NCI-H748 treated with DMSO at 0.1 percent for 48 hours (cell line): ENCODE measurements at places on chromosomes 5 and 9.

DNA sequence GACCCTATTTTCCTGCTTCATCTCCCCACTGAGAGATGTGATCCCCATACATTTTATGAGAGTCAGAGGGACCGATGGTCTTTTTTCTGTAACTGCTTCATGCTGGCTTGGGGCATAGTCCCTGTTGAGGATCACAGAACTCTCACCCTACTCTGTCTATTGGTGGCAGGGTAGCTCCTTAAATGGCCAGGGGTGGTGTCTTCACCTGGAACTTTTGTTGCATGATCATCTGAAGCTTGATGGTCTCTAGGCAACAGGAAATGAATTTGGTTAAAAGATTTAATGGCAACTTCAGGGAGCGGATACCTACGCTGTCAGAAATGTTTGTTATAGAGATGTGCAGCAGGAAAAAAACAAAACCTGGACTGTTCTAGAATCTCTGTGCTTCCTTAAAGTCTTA is 87.0 kb upstream of the GLIS3 start:
- no peak for DNase-seq

DNA sequence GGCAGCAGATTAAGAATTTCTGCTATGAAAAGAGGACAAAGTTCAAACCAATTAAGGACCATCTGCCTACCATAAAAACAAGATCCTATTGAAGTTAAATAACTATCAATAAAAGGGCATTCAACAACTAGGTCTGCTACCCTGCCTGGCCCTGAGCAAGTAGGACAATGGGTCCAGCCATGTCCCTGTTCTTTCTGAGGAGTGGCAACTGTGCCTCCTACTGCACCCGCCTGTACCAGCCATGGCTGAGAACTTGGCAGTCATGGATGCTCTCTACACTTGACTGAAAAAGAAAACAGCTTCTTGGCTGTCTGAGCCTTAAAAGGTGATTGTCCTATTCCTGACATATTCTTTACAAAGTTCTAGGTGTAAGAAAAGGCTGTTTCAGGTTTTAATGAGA is 652.4 kb downstream of the PDE4D start:
- DNase-seq = no peak

DNA sequence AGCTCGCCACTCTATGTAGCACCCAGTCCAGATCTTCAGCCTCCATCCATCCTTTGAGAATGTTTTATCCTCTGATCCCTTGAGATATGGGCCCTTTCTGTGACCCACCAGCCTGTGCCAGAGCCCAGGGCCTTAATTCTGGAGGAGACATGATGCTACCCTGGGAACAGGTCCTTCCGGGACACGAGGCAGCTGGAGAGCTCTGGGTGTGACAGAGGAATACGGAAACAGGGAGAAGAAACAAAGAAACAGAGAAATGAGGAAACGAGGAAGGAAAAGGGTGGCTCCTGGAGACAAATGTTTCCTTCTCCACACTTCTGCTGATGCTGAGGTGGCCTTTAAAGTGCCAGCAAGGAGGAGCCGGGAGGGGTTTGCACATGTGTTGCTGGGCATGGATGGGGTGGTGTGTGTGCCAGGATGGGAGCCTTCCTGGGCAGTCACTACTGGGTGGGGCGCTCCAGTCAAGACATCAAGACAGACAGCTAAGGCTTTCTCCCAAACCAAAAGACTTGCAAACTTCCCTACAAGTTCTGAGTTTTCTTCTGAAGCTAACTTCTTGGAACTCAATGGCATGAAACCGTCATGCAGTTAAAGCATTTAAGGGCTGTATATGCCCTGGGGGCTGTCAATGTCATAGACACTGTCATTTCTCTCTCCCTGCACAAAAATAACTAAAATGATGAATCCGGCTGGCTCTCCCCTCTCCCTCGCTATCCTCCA is 22.8 kb upstream of the MARCHF6 start:
- no peak for DNase-seq

GRCh38 chr5:57650360-57651069 is 167.9 kb upstream of the ACTBL2 start:
- peak; percentile 57 for DNase-seq

DNA sequence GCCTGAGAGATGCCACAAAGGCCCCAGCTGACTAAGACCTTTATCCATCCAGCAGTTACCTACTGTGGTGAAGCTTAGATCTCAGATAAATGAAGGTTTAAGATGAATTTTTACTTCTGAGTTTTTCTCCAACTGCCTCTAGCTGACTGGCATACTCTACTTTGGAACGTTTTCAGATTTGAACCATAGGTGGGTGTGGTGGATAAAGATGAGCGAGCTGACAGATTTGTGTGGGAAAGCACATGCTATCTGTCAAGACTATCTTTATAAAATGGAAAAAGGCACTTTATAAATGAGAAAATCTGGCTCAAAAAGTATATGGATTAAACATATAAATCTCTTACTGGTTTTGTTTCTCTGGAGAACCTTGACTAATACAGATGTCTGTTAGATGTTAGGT is 160.8 kb downstream of the MCTP1 start:
- DNase-seq = no peak

DNA sequence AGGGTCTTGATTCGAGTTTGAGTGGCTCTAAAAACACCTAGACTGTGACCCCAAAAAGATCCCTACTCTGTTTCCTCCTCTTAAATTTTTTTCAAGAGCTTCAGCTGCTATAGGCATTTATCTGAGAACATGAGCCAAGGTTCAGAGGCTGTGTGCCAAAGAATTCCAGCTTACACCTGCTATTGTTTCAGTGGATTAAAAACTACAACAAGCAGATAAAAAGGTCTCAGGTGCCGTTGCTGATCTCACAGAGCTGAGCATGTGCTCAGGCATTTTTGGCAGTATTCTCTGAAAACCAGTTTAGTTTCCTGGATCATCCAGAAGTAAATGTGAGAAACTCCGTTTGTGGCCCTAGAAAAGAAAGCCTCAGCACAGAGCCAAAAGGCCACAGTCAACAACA is 349.2 kb downstream of the DEPDC1B start:
- no peak for DNase-seq

DNA sequence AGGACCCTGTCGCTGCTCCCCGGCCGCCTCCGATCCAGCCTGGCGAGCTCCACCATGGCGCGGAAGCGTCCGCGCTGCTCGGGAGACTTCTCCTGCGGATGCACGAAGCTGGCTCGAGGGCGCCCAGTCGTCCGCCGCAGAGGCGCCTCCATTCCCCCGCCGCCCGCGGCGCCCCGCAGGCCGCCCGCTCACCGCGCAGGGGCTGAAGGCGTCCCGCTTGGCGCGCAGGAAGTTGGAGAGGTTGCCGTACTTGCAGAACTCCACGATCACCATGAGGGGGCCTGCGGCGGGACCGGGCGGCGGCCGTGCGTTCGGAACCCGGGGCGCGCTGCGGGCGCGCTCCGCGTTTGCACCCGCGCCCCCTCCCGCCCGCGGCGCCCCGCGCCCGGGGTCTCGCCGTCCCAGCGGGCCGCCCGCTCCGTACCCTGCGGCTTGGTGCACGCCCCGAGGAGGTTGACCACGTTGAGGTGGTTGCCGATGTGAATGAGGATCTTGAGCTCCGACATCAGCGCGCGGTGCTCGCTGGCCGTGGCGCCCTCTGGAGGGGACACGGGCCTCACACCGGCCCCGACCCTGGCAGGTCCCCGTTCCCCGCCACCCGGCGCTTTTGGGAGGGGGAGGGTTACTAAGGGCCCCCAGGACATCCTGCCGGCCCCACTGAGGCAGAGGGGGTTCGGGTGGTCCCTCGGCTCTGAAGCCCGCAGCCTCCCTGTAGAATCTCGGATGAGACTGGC is 27.7 kb upstream of the SCGB3A1 start:
- no peak for DNase-seq

DNA sequence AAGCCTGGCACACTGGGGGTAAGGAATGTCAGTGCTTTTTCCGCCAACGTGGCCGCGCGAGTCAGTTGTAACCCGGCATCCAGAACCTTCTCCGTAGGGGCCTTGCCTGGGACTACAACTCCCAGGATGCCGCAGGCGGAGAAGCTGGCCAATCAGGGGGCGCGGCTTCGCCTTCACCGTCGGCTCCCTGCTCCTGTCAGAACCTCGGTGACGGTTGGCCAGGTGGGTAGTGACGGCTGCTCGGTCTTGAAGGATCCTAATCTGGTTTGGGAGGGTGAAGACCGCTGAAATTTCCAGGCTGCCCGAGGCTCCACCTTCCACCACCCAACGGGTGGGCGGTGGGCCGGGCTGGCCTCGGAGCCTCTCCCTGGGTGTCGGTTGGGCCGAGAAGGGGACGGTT is at the start of gene C5orf58:
C5orf58 (plus strand) TSS at position 200 of the 400 bp plus-strand sequence. CDS start 1,992 bp downstream, outside the sequence.
- DNase-seq = no peak

- no peak for DNase-seq
Measured at GRCh38 chr5:133116601-133117000, 64.8 kb downstream of the HSPA4 start.

- no peak for DNase-seq
Measured at GRCh38 chr5:135539430-135540005, 3.8 kb upstream of the NEUROG1 start.

GRCh38 chr5:78547731-78548615 is 100.6 kb downstream of the LHFPL2 start:
- DNase-seq = no peak

GRCh38 chr9:80062567-80062966 is 490.8 kb downstream of the TLE4 start:
- DNase-seq = no peak

- no peak for DNase-seq
Measured at GRCh38 chr5:665541-665955, 27.6 kb downstream of the TPPP start.

- no peak for DNase-seq
Measured at GRCh38 chr5:135223404-135223803, 175.6 kb downstream of the MACROH2A1 start.

- DNase-seq = no peak
Measured at GRCh38 chr9:109422641-109423040, 75.5 kb downstream of the PTPN3 start.

GRCh38 chr9:108430655-108431054 is 425.1 kb downstream of the ACTL7B start:
- DNase-seq = no peak

DNA sequence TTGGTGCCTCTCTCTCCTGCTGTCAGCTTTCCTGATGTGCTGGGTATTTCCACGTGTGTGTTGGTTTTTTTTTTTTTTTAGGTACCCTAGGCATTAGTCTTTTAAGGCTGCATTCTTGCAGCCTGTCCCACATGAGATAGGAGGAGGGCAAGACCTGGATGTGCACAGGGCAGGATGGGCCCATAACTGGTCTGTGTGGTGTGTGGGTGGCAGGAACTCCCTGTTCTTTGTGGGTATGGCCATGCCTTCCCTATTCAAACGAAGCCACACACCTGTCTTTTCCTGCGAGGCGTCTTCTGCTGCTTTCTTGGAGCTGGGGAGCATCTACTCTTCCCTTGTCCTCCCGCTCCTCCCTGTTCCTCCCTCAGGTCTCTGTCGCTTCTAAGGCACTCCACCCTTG is 6.8 kb downstream of the SYK start:
- DNase-seq = no peak

DNA sequence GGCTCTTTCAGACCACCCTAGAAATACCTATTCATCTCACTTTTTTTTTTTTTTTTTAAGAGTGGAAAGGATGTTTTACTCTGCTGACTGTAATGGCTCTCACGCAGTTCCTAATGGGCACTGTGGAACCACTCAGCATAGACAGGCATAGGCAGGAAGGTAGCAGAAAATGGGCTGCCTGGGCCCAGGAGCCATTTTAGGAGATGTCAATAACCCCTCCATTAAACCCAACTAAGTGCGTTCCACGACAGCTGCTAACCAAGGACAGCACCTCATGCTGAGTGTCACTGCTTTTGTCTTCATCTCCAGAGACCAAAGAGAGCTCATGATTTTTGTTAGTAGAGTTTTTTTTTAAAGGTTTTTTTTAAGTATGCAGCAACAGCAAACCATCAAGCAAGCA is 15.3 kb downstream of the MAP1B start:
- DNase-seq = no peak

- DNase-seq = no peak
Measured at GRCh38 chr9:137222190-137223077, at the start of gene RNF208. RNF208 (minus strand) TSS chr9:137222240; CDS start chr9:137221212, 1,028 bp downstream.

GRCh38 chr5:108418197-108418596 is 36.3 kb upstream of the FBXL17 start:
- no peak for DNase-seq

DNA sequence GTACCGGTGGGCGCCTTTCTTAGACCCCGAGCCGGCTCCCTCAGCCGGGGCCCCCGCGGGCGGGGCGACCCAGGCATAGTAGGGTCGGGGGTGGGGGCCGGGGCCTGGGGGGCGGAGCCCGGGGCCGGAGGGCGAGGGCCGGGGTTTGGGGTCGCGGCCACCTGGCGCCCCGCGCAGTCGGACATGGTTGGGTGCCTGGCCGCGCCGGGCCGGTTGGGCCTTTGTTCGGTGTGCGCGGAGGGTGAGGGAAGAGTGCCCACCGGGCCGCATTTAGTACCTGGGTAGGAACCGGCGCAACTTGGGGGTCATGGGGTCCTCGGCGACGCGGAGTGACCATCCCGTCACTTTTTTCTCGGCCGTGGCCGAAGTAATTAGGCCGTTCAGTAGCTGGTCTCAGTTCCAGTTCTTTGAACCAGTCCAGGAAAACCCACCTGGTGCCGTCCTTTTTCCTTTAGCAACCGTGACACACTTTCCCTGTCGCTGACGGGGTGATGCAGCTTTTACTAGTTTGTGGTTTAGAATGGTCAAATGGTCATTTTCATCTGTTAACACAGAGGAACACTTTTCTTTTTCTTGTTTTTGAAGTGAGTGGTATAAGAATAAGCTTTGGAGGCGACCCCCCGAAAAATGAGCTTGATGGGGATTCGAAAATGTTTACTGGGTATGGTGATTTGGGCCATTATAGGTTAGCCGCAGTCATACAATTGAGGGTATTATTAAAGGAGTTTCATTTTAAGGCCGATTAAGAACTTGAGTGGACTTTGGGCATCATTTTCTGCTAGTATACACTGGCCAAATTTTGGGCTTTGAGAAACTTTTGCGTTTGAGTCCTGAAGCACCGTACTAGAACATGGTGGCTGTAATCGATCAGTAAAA is 589 bp downstream of the CKS2 start:
- DNase-seq = no peak
